ENCODE measurements at places on chromosomes 2 and 18. TPM values are rescaled to one million over a fixed set of nuclear protein-coding genes. Genes with fewer than 3 reads are reported as not detected.

DNA sequence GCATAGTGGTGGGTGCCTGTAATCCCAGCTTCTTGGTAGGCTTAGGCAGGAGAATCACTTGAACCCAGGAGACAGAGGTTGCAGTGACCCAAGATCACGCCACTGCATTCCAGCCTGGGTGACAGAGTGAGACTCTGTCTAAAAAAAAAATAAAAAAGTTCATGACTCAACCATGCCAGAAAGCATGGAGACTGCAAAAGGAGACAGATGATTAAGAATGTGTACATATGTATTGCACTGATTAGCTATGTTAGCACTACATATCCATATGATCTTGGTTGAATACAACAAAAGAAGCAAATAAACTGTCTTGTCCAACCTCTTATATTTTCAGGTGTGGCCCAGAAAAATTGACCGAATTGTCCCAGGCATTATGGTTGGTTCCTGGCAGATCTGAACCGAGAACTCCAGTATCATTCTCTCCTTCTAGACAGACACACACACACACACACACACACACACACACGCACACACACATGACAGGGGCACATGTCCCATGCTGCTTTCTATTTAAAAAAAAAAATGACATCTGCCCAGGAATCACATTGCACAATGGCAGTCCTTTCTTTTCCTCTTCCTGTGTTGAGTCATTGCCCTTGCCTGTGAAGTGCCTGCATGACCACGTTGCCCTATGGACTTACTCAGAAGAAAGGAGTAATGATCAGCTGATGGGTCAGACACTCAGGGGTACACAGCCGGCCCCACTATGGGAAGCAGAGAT, 65.6 kb downstream of the MYCN start:
- no peak for DNase-seq

XIRP2 gene
- total RNA-seq: 537 TPM

STEAP3 gene
- total RNA-seq: 10.7 TPM

- DNase-seq: no peak
These were observed 153.6 kb downstream of the NRP2 start for GRCh38 chr2:205835923-205836322.

Data from cardiac septum (tissue), 1 donor.